Vagina (tissue), 2 donors: ENCODE measurements at places on chromosomes 2 and 18. TPM values are rescaled to one million over a fixed set of nuclear protein-coding genes. Genes with fewer than 3 reads are reported as not detected.

The CYP26B1 gene
- total RNA-seq, result 6.9 TPM

The MPPE1 gene
- 24.6 TPM for total RNA-seq

The CFLAR gene
- total RNA-seq, result 144 TPM

The CAMKMT gene
- total RNA-seq, result 21.1 TPM

The LYG1 gene
- not detected for total RNA-seq

The NYAP2 gene
- 0.25 TPM for total RNA-seq

The HOXD13 gene
- 15.7 TPM for total RNA-seq

The TUBA3E gene
- total RNA-seq, result not detected

The CTAGE1 gene
- not detected for total RNA-seq
